ENCODE measurements at places on chromosomes 7 and 10.

DNA sequence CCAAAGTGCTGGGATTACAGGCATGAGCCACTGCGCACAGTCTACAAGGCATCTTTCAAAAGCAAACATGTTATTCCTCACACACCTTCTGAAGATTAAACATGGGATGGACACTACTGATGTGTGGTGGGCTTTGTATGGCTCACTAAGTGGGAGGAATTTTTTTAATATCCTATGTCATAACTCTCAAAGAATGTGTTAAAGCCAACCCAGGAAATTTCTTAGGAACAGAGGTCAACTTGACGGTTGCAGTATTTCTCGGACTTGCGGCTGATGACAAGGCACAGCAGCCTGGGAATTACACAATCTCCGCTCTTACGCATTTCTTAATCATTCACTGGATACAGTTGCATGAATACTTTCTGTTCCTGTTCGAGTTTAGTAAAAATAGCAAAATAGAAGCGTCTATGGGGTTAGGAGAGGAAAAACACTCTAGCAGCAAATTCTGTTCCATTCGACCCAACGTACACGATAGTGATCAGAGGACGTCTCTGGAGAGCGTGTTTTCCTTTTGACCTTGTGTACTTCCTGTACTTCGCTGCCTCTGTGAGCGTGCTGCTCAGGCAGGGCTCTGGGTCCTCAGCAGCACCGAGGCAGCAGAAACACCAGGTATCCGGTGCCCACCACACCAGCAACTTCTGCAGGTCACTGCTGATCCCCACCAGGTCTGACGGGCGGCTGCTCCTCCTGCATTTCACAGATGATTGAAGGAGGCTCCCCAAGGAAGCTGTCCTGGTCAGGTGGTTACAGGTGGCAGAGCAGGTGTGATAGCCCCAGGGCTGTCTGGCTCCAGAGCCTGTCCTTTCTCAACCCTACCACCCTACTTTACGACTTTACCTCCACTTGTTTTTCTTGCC is 26.4 kb upstream of the SRGN start:
- H3K27ac ChIP-seq: peak overlapping the region; percentile 65
- H3K36me3 ChIP-seq: no peaks in the 10 kb centered on the region
- H3K4me3 ChIP-seq: peak overlapping the region; percentile 10
- H3K27me3 ChIP-seq: no peaks in the 10 kb centered on the region

- no peaks in the 10 kb centered on the region for H3K4me1 ChIP-seq
- H3K36me3 ChIP-seq: no peaks in the 10 kb centered on the region
- DNase-seq: no peak
- H3K27me3 ChIP-seq: no peaks in the 10 kb centered on the region
- no peak overlapping the region for H3K4me3 ChIP-seq
- H3K27ac ChIP-seq: no peak overlapping the region
Observed at GRCh38 chr7:108503112-108504026, 22.6 kb downstream of the PNPLA8 start.

GRCh38 chr10:10270126-10271050 is 747.3 kb upstream of the CELF2 start:
- H3K27ac ChIP-seq: no peak overlapping the region
- H3K4me1 ChIP-seq: no peaks in the 10 kb centered on the region
- no peak for DNase-seq
- H3K36me3 ChIP-seq: no peaks in the 10 kb centered on the region
- H3K27me3 ChIP-seq: no peaks in the 10 kb centered on the region

DNA sequence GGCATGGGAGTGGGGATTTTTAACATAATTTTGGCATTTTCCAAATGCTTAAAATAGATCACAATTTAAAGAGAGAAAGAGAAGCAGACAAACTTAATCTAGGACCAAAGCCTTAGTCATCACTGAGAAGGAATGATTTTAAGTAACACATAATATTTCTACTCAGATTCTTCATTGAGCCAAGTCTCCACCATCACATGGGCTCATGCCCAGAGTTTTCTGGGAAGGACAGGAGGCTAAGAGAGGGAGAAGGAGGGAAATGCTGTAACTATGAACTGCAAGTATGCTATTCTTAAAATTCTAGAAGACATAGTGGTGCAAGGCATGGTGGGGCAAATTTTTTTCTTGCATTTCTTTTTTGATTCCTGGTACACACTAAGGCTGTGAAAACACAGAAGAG is 23.8 kb upstream of the UBE2D1 start:
- no peaks in the 10 kb centered on the region for H3K36me3 ChIP-seq
- no peaks in the 10 kb centered on the region for H3K4me1 ChIP-seq
- no peak overlapping the region for H3K27ac ChIP-seq
- DNase-seq: no peak
- peaks cover 16% of the 10 kb centered on the region for H3K27me3 ChIP-seq
- no peak overlapping the region for H3K4me3 ChIP-seq

- H3K4me3 ChIP-seq: no peak overlapping the region
- no peak for DNase-seq
- H3K4me1 ChIP-seq: no peaks in the 10 kb centered on the region
- no peaks in the 10 kb centered on the region for H3K36me3 ChIP-seq
- H3K27ac ChIP-seq: no peak overlapping the region
- no peaks in the 10 kb centered on the region for H3K27me3 ChIP-seq
Observed at GRCh38 chr7:130394421-130395195, 14.3 kb downstream of the CPA1 start.

DNA sequence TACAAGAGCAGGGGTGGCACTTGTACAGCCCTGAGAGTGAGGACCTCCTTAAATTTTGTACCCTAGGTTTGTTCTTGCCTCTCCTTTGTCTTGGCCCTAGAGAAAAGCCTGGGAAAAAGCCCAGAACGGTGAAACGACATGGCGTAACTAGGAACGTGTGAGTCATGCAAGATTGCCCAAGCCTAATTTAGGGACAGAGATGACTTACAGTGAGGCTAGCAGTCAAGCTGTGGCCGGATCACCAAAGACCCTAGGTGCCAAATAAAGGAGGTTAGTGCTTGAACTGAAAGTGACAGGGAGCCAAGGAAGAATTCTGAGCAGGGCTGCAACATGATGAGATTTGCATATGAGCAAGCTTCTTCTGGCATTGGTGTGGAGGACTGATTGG is 25.1 kb downstream of the TBXAS1 start:
- no peak for DNase-seq
- H3K27ac ChIP-seq: no peak overlapping the region
- H3K4me3 ChIP-seq: no peak overlapping the region
- H3K27me3 ChIP-seq: no peaks in the 10 kb centered on the region

DNA sequence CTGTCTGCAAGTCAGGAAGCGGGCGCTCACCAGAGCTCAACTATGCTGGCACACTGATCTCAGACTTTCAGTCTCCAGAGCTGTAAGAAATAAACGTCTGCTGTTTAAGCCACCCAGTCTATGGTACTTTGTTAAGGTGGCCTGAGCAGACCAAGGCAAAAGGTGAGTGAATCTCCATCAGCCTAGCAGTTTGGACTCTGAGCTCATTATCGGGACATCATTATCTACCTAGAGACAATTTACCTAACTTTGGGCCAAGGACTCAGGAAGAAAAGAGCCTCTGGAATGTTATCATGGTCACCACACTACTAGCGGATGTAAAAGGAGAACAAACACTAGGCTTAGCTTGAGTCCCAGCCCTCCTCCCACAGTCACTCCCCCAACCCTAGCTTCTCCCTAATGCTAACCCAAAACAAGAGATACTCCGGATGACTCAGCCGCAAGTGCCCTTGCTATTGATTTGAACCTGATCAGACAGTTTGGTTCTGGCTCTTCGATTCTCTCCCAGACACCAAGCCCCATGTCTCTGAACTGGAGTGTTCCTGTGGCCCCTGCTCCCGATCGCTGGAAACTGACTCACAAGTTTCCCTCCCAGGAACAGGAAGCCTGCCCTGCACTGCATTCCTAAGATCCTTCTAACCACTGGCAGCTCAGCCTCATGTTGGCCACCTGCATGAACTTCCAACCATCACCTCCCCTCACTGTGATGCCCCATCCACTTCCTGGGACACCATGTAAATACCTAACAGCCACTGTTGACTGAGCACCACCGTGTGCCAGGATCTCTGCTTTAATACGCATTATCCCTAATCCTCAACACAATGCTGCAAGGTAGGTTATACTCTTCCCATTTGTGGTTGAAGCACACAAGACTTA is 34.5 kb downstream of the CREB3L2 start:
- peak overlapping the region; percentile 15 for H3K27ac ChIP-seq
- H3K27me3 ChIP-seq: no peaks in the 10 kb centered on the region
- H3K4me1 ChIP-seq: peaks cover 7% of the 10 kb centered on the region
- H3K4me3 ChIP-seq: no peak overlapping the region
- no peak for DNase-seq

GRCh38 chr10:64211466-64211865 is 690.3 kb downstream of the REEP3 start:
- H3K4me1 ChIP-seq: no peaks in the 10 kb centered on the region
- no peaks in the 10 kb centered on the region for H3K27me3 ChIP-seq
- no peak overlapping the region for H3K4me3 ChIP-seq
- H3K36me3 ChIP-seq: no peaks in the 10 kb centered on the region
- no peak overlapping the region for H3K27ac ChIP-seq

GRCh38 chr10:62014510-62014909 is 113.0 kb downstream of the ARID5B start:
- no peak overlapping the region for H3K4me3 ChIP-seq
- DNase-seq: no peak
- no peaks in the 10 kb centered on the region for H3K27me3 ChIP-seq
- peaks cover 32% of the 10 kb centered on the region for H3K4me1 ChIP-seq
- H3K27ac ChIP-seq: no peak overlapping the region
- H3K36me3 ChIP-seq: no peaks in the 10 kb centered on the region

DNA sequence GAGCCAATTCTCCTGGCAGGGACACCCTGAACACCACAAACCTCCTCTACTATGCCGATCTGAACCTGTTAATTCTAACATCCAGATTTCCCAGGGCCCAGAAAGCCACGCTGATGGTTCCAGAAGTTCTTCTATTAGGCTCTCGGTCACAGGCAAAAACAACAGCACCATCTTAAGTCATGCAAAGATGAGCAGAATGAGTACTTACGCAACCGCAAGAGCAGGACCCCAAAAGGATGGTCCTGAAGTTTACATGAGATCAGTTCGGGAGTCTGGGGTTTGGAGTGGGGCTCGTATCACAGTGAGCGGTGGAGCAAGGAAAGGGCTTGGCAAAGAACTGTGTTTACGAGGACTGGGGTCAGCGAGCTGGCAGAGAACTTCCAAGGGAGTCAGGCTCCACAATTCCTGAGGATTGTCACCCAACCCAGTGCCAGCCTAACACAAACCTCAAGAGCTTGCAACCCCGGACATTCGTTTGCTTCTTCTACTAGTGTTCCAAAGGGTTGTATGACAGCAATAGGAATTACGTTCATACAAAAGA is 532.6 kb downstream of the TNS3 start:
- no peaks in the 10 kb centered on the region for H3K36me3 ChIP-seq
- H3K4me1 ChIP-seq: no peaks in the 10 kb centered on the region
- no peak overlapping the region for H3K27ac ChIP-seq
- DNase-seq: no peak

DNA sequence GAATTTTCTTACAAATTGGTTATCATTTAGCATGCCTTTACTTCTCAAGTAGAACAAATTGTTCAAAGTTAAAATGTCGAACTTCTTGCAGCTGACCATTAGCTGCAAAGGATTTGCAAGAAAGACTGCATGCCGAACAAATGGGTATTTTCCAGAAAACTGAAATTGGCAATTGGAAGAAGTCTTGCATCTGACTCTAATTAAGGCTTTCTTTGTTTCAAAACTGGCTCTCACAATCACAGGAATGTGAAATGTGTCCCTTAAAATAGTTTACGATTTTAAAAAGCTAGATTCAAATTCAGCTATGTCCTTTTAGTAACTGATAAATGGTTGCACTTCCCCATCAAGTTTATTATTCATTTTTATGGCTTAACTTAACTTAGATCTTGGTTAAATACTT is 207.9 kb downstream of the ARL4A start:
- H3K4me3 ChIP-seq: no peak overlapping the region
- no peaks in the 10 kb centered on the region for H3K4me1 ChIP-seq
- no peaks in the 10 kb centered on the region for H3K36me3 ChIP-seq
- H3K27me3 ChIP-seq: no peaks in the 10 kb centered on the region

All from Panc1 (cell line).